HuH-7.5 (cell line): ENCODE measurements at places on chromosomes 3 and 15.

GRCh38 chr3:110165753-110166152 lies 828.4 kb upstream of the DPPA4 start:
- DNase-seq, result no peak

DNA sequence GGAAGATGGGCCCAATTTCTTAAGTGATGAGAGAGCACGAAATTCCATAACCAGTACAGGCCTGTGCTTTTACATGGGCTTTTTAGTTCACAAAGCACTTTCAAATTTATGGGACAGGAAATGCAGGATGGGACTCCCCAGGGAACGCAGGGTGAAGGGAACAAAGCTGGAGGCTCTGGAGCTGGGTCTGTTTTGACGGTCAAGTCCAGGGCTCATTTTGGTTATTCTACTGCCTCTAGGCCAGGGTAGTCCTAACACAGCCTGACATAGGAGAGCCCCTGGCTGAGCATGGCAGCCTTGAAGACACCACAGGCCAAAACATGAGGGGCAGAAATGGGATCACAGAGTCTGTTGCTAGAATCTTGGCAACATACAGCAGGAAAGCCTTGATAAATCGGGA lies 33.5 kb downstream of the HCLS1 start:
- no peak for DNase-seq

- no peak for DNase-seq
Observed at GRCh38 chr3:149581248-149581647, 76.6 kb downstream of the WWTR1 start.

- DNase-seq, result no peak
Observed at GRCh38 chr3:116920826-116921610, 211.4 kb downstream of the TUSC7 start.

DNA sequence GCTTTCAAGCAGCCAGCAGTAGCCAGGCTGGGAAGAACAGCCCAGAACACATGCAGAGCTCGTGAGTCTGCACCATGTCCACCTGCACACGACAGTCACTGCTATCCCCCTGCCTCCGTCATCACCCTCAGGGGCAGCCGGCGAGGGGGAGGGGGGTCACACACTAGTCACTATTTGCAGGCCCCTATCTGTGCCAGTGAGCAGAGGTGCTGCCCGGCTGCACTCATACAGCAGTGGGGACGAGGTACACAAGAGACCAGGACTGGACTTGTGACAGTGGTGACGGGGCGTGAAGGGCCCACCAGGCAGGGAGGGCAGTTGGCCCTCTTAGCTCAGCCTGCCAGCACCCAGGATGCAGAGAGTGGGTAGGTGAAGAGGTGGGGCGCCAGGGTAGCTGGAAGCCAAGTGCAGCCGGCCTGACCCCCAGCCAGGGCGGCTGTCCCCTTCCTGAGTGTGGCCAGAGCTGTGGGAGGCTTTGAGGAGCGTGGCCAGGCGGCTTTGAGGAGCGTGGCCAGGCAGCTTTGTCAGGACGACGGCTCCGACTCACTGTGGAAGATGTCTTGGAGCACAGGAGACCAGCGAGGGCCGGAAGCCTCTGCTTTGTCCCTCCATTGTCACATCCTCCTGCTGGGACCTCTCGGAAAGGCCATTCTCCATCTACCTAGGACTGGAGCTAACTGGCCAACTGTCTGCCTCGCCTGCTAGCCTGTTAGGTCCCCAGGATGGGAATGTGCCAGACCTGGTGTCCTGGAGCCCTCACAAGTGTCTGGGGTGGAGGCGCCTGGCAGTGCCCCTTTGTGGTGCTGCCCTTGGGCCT lies 52.1 kb upstream of the FGD5 start:
- DNase-seq, result no peak

- DNase-seq, result no peak
Observed at GRCh38 chr3:23288715-23289114, 85.6 kb downstream of the UBE2E2 start.

DNA sequence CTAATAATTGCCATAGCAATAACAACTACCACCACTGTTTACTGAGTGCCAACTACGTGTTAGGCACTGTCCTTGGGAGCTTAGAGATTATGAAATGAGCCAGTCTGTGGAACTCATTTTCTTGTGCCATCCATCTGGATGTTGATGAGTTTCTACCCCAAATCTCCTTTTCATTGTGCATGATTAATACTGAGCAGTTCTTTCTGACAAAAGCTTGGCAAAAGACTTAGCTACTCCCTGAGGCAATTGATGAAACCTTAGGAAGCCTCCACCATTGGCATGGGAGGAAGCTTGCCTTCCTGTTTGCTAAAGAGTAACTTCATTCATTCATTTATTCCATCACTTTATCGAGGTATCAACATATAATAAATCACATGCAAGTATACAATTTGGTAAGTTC lies 39.8 kb downstream of the PRICKLE2 start:
- DNase-seq, result no peak

GRCh38 chr15:69830430-69830829 lies 267.3 kb downstream of the TLE3 start:
- no peak for DNase-seq

GRCh38 chr15:85424154-85424553 lies 43.8 kb downstream of the AKAP13 start:
- DNase-seq, result no peak

DNA sequence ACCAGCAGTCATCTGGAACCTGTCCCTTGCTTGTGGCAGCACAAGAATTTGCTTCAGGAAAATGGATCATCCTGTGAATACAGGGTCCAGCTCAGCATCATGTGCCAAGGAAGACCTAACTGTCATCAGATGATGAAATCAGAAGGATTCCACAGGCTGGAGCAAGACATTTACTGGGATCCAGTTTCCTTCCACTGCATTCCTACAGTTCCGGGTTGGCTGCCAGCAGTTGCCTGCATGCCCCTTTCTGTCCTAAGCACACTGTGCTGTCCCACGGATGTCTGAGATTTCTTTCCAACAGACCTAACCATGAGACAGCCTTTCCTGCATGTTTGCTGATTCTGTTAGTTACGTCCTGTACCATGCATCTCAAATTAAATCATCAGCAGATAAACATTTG lies 140.7 kb downstream of the IMPG2 start:
- DNase-seq, result no peak

GRCh38 chr15:56042982-56043980 lies 49.9 kb upstream of the NEDD4 start:
- DNase-seq, result no peak

- no peak for DNase-seq
Observed at GRCh38 chr3:126300761-126301481, 56.3 kb downstream of the KLF15 start.

DNA sequence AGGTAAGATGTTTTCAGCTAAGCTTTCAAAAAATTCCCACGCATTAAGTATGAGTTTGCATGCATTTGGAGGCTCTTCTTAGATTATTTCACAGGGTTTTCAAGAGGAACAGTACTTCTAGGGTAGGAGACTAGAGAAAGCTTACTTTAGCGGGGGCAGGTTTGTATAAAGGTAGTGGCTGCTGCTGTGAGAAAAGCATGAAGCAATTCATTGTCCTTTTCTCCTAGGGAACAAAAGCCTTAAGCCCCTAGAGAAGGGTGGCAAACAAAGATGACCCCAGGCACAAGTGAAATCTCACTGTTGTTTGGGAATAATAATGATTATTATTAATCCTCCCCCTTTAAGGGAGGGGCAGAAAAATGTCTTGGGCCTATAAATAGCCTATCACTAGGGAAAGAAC lies 310.7 kb downstream of the DIPK2A start:
- DNase-seq, result no peak

GRCh38 chr3:54901906-54902685 lies 25.8 kb downstream of the LRTM1 start:
- no peak for DNase-seq
